HuH-7 (cell line): ENCODE measurements at places on chromosomes 16 and 17.
A peak's percentile ranks its signal among the peaks of the same experiment; 100 is the strongest.

DNA sequence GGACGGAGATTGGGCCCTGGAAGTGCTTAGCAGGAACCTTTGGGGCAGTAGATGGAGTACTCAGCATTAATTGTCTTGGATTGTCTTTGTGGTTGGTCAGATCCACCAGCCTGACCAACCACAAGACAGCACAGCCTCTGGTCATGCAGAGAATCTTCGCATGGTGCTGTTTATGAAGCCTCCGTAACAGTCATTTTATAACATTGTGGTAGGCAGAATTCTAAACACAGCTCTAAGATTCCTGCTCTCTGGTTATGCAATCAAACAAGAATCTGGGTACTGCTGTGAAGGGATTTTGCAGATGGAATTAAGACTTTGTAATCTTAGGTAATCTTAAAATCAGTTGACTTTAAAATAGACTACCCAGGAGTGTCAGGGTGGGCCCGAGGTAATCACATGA lies 312.2 kb upstream of the GOT2 start:
- no peak for DNase-seq

DNA sequence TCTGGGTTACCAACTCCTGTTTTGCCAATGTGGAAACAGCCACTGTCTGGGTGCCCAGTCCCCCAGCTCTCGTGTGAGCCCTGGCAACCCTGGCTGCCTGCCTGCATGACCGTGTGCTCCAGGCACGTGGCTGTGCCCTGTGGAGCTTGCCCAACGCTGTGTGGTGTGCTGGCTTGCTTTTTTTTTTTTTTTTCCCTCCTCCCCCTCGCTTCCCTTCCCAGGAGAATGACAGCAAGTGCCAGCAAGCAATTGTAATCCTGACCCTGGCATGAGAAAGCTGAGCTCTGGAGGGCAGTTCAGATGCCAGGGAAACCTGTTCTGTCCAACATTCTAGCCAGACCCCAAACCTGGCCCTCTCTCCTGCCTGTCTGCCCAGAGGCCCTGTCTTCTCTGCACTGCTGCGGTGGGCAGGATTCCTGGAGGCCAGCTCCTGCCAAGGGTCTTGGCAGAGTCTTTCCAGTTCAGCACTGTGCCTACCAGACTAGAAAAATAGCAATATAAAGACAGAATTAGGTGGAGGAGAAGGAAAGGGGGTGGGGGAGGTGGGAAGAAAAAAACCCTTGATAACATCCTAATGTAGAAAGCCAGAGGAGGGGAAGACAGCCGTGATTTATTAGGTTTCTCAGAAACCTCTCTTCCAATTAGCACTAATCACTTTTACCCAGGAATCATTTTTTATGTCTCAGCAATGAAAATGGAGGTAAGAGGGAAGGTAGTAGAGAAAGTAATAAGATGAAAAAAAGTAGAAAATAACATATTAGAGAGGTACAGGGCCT lies 9.0 kb downstream of the HLF start:
- no peak for DNase-seq

- no peak for DNase-seq
These were observed 19.6 kb downstream of the ZFPM1 start for GRCh38 chr16:88472637-88473205.

GRCh38 chr16:19104607-19105006 lies 9.2 kb upstream of the ITPRIPL2 start:
- DNase-seq = no peak

DNA sequence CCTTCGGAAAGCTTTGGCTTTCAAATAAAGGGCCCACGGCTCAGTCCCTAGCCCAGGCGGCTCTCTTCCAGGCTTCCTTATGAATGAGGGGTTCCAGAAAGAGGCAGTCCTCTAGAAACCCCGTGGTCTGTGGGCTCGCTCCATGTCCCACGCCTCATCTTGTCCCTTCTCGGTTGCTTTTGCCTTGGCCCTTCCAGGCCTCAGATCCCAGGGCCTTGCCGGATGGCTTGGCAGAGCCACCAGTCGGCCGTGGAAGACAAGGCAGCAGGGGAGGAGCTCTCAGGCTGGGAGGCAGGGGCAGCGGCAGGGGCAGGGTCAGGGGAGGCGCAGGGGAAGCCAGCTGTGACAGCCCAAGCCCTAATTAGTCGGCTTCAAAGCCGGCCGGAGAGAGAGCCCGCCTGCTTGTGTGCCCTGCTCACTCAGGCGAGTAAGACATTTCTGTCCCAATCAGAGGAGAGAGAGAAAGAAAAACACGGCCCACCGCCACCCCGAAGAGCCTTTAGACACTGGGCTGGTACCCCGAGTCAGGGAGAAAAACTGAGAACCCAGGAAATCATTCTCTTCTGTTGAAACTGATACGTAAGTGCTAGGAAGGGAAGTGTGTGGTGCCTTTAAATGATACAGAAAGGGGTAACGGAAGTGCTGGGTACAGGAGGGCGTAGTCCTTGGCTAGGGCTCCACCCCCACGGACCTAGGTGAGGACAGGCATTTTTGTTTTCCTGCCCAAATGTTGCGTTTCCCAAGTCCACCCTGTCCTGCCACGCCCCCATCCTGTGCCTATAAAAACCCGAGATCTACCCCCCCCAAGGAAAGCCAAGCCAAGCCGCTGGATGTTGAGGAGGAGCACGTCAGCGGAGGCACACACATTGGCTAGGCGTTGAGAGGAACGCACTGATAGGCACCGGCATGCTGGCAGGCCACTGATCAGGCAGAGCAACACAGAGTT lies 27.8 kb upstream of the MEIOC start:
- DNase-seq = no peak

- no peak for DNase-seq
These were observed 155.7 kb upstream of the TNRC6C start for GRCh38 chr17:77802811-77803220.

DNA sequence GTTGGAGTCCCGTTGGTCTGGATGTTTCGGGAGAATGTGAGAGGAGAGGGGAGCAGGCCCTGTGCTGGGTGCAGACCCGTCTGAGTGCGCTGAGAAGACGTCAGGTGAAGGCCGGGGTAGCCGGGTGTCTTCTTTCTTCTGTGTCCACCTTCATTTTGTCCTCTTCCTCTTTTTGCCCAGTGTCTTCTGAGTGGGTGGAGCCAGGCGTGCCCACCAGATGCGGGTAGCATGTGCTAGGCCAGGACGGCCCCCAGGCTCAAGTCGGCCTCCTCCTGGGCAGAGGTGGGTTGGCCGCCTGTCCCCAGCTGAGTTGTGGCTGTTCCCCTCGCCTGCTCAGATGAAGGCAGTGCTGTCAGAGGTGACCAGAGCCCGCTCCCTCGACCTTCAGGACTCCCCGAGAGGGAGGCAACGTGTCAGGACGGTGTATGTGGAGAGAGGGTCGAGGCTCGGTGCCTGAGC lies 3.5 kb downstream of the METRNL start:
- DNase-seq = no peak

- no peak for DNase-seq
These were observed 27.1 kb downstream of the CDH13 start for GRCh38 chr16:82653550-82654511.

GRCh38 chr17:31743797-31744196 lies 115.2 kb downstream of the COPRS start:
- DNase-seq = no peak

DNA sequence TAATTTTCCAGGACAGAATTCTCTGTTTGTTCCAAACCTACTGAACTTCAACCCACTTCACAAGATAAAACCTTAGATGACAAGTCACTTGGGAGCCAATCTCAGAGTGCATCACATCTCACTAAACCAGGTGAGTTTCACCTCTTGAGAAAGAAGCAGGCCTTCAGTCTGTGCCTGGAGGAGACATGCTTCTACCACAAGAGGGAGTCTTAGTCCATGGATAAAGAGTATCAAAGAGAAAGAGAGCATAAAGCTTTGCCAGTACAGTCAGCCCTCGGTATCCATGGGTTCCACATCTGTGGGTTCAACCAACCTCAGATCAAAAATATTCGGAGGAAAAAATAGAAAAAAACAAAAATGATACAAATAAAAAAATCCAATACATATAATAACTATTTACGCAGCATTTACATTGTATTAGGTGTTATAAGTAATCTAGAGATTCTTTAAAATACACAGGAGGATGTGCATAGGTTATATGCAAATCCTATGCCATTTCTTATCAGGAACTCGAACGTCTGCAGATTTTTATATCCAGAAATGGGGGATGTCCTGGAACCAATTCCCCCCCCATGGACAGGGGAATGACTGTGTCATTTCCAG lies 37.7 kb downstream of the DUSP14 start:
- peak; percentile 34 for DNase-seq

DNA sequence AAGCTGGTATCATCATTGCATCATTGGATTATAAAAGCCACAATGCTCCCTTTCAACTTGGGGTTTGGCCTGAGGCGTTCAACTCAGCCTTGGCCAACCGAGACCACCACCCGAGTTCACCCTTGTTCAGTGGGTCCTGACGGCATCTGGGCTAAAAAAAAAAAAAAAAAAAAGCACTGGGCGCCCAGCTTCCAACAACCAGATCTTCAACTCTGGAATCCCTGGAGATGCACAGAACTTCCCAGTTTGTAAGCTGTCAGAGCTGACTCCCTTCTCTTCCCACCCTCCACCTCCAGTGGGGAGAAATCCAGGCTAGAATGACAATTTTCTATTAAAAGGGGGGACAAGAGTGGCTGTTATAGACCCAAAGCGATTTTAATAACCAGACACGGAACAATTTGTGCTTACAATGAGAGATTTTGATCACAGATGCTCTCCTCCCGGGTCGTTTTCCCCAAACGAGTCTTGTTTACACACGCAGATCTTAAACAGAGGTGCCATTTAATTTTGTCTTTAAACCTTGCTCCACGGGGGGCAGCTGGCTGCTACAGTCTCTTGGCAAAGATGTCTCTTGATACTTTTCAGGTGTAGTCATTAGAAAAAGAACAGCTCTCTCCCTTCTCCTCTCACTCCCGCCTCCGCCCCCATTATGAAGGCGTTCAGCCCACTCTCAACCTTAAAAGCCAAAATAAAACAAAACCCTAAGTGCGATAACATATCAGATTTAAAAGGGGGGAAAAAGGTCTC lies 26.9 kb downstream of the GPRC5B start:
- no peak for DNase-seq

GRCh38 chr17:18019838-18020154 lies 19.2 kb downstream of the ATPAF2 start:
- DNase-seq = no peak

DNA sequence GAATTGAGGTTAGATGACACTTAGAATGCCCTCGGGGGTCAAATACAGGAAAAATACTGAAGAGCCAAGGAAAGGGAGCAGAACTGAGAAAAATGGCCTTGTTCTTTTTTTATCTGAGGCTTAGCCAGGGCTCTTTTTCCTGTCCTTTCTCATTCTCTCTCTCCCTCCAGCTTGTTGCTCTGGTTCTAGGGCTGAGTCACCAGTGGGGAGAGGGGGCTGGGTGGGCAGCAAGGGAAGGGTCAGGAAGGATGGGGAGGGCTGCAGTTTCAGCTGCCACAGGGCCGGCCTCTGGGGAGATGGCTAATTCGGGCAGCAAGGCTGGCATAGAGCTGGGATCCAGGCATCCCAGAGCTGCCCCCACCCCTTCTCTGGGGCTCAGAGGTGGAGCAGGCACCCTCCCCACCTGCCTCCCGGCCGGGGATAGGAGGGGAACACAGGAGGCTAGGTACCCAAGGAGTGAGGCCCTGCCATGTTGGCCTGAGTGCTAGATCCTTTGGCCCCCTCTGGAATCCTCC lies 3.9 kb downstream of the ITGA3 start:
- no peak for DNase-seq

DNA sequence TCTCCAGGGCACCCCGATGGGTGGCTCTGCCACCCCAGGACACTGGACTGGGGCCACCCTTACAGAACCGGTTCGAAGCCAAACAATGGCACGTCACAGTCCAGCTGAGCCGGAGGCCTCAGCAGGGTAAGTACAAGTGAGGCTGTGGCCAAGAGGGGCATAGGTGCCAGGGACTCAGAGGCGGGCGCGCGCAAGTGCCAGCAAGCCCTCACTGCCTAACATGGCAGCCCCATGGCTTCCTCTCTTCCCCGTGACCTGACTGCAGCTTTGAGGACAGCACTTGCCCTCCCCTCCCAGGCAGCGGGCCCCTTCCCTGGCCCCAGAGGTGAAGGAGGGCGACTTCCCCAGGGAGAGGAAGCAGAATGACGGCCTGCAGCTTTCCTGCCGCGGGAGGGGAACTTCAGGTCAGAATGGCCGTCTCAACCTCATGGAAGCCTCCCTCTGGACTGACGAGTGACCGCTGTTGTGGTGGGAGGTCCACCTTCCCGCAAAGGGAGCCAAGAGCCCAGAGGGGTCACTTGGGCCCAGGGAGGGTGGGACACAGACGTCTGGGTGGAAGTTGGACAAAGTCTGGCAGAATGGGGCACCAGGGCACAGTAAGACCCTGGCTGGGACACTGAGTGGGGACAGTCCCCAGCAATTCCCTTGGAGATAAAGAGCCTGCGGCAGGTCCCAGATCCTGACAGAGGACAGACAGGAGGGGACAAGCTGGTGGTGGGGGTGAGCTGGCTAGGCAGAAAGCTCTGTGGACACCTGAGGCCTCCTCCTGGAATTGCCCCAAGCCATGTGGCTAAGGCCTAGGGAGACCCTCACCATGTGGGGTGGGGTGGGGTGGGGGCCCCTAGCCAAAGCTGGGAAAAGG lies 52.1 kb upstream of the TOB1 start:
- DNase-seq = no peak

DNA sequence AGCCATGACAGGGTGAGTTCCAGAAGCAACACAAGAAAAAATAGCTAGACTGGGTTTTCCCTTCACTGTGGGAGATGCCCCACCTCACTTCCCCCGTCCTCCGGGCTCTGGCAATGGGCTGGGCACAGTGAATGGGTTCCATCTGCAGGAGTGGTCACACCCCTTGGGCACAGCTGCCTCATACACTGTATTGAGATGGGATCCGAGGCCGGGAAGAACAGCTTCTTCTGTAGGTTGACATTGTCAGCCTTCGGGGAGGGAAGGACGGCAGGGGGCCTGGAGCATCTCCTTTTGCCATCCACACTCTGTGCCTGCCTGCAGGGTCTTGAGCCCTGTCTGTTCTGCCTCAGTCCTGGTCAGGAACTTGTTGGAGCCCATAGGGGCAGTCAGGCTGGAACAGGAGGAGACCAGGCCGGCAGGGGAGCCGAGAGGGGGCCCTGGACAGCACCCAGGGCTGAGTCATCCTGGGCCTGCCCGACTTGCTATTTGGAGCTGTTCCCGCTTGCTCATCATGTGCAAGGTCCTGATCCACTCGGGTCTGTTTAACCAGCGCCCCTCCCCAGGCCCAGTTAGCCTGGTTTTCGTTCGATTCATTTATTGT lies 286.7 kb downstream of the SEC14L1 start:
- DNase-seq = no peak

GRCh38 chr16:69890114-69890891 lies 60.8 kb upstream of the CLEC18A start:
- DNase-seq = no peak

DNA sequence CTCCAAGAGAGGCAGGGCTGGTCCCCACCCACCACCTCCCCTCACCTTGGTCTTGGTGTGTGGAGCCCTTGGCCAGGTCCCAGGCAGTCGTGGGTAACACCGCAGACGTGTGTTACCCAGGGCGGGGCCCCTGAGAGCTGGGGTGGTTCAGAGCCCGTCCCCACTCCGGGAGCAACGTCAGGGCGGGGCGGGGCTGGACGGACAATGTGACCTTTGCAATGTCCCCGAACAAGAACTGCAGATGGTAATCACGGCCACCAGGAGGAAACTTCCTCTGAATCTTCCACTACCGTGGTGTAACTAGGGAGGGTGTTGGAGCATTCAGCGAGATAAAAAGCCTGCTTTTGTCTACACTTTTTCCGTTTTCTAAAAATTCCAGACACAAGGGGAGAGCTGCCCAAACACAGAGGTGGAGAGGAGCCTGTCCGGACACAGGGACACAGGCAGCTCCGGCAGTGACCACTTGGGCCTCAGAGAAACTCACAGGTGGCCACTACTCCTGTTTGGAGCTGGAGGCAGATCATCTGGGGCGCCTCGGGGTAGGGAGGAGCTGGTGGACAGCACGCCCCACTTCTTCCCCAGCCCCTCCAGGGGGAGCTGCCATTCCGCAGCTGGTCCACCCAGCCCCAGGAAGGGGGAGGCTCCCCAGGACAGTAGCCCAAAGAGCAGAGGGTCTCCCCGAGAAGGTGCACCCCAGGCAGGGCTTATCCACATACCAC lies 14.2 kb upstream of the SLC38A10 start:
- peak; percentile 99 for DNase-seq
